SIG-M5 (cell line): ENCODE measurements at places on chromosomes 3 and 15.

DNA sequence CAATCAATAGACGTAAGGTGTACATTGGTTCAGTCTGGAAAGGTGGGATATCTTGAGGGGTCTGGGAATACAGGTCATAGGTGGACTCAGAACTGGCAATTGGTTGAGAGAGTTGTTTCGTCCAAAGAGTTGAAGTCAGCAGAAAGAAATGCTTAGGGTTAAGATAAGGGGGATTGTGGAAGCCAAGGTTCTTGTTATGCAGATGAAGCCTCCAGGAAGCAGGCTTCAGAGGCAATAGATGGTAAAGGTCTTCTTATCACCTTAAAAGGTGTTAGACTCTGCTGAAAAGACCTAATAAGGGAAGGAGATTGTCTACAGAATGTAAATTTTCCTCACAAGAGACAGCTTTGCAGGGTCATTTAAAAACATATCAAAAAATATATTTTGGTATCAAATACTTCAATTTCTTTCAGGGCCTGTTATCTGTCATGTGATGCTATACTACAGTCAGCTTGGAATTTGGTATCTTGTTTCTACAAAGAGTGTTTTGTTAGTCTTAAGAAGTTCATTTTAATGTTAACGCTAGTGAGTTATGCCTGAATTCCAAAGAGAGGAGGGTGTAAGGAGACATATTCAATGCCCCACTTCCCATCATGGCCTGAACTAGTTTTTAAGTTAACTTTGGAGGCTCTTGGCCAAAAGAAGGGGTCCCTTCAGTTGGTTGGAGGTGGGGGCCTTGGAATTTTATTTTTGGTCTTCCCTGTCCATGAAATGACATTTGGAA lies 378.2 kb upstream of the ROBO2 start:
- DNase-seq, result no peak

GRCh38 chr3:189737071-189737470 lies 105.9 kb downstream of the TP63 start:
- no peak for DNase-seq

GRCh38 chr3:169077394-169077906 lies 586.1 kb downstream of the MECOM start:
- no peak for DNase-seq

- no peak for DNase-seq
Observed at GRCh38 chr3:114294940-114295480, 1.2 kb downstream of the TIGIT start.

DNA sequence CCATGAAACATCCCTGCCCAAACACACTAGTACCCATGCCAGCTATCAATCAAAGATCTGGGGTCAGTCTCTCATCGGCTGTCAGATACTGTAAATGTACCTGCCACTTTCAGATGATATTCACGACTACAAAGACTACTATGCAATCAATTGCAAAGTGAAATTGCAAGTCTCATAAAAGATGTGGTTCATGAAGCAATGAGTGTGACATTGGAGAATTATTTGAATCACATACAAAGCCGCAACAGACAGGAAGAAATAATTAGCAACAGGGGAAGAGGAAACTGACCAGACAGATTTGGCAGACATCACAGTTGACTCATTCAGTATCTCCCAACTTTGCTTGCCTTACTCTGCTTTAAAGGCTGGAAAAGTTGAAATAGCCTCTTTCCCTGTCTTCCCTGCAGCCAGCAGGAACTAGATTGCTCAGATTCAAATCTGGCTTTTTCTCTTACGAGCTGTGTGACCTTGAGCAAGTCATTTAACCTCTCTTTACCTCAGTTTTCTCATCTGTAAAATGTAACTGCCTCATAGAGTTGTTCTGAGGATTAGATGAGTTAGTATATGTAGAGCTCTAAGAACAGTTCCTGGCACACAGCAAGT lies 95.7 kb upstream of the C3orf80 start:
- DNase-seq, result peak; percentile 85

DNA sequence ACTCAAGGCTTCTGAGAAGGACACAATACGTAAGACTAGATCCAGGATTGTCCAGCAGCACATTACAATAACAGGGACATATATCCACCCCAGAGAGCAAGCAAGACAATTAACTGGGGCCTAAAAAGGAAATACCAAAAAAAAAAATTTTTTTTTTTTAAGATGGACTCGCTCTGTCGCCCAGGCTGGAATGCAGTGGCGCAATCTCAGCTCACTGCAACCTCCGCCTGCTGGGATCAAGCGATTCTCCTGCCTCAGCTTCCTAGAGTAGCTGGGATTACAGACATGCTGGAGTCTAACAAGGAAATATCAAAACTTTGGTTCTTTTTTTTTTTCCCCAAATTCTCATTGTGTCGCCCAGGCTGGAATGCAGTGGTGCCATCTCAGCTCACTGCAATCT lies 28.8 kb upstream of the IMPDH2 start:
- DNase-seq, result no peak

GRCh38 chr3:45911511-45912226 lies 25.3 kb downstream of the CCR9 start:
- no peak for DNase-seq

DNA sequence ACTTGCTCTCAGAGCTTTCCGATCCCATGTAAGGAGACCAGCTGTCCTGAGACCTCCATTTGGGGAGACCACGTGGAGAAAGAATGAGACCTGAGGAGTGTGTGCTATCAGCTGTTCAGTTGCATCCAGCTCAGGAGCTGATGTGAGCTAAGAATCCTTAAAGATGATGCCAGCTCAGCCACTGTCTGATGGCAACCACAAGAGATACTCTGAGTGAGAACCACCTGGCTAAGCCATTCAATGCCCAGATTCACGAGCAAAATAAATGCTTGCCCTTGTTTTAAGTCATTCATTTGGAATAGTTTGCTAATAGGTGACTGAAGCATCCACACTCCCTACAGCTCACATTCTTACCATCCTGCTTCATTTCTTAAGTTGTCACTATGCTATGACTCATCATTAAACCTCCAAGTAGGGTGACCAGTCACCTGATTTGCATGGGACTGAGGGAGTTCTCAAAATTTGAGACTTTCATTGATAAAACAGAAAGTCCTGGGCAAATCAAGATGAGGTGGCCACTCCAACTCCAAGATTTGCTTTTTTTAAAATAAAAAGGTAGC lies 56.4 kb downstream of the SPTSSB start:
- no peak for DNase-seq

- no peak for DNase-seq
Observed at GRCh38 chr3:197302696-197303341, 4.4 kb upstream of the DLG1 start.

GRCh38 chr3:11165476-11165875 lies 11.2 kb downstream of the HRH1 start:
- DNase-seq, result no peak

DNA sequence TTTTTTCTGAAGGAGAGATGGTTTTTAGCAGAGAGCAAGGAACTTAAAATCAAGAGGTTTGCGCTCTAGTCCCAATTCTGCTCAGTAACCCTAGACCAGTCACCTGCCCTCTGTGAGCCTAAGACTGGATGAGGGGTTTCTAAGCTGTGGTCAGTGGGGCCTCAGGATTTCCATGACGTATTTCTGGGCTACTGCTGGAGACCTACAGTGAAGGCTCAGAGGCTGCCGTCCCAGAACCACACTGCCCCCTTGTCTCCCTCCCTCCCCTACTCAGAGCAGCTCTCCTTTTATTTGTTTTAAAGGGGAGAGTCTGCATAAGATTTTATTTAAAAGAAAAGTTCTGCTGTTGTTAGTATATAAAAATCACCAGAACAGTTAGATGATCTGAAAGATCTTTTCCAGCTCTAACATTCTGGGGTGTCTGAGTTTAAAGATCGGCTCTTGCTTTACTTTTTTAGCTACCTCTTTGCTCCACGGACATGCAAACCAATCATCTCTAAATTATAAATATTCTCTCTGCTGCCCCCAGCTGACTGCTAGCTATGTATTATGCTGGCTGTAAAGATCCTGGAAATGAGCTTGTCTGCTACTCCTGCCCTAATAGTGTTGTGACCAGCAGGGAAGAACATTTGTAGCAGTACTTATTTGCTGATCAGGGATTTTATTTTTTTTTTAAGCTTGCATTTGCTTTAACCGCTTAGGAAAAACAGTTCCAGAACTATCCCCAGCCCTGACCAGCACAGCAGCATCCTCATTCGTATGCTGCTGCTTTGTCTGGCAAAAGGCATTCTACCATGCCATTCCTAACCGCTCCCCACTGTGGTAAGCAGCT lies 28.6 kb upstream of the NDUFB4 start:
- DNase-seq, result no peak

GRCh38 chr3:23439080-23439479 lies 236.0 kb downstream of the UBE2E2 start:
- no peak for DNase-seq
